Germinal center (tissue), 1 donor: ENCODE measurements at places on chromosomes 4 and X.

- no peak for DNase-seq
These were observed 47.6 kb downstream of the SH3KBP1 start for GRCh38 chrX:19839770-19840254.

DNA sequence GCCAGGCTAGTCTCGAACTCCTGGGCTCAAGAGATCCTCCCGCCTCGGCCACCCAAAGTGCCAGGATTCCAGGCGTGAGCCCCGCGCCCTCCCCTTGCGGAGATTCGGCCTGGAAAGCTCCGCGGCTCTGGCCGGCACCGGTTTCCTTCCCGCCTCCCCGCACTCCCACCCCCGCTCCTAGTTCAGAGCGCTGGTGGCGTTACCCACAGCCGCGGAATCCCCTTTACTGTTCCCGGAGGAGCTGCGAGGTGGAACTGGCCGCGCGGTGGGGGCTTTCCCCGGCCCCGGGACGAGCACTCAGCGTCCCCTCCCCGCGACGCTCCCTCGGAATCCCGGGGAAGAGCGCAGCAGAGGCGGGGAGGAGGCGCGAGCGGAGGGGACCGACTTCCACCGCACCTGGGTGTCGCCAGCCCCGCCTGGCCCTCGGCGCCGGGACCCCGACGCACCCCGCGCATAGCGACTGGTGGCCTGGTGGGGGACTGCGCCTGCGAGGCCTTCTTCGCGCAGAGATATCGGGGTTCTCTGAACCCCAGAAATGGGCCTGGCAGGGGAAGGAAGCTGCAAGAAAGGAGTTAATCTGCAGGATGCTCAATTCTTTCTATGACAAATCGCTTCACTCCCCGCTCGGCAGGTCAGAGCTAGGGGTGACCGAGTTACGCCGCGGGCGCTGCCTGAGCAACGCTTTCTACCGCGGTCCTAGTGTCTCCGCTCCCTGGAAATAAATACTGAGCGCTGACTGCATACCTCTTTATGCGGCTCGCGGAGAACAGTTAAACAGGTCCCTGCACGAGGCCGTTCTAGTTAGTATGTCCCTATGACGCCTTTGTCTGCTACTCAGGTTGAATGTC is 14.6 kb upstream of the SLC25A4 start:
- DNase-seq, result peak; percentile 62

DNA sequence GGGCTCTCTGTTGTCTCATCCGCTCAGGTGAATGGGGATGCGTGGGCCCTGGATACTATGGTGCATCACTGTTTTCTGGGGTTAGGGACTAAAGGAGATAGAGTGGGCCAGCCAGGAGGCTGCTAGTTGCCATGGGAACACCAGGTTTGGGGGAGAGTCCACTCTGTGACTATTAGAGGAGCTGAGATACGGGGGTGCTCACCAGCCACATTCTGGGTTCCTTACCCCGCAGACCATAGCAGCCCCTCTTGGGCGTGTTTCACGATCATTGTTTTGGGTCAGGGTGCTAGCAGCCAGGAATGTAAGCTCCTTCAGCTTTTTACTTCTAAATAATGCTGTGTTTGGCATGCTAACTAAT is 4.6 kb downstream of the EFNB1 start:
- DNase-seq, result no peak

DNA sequence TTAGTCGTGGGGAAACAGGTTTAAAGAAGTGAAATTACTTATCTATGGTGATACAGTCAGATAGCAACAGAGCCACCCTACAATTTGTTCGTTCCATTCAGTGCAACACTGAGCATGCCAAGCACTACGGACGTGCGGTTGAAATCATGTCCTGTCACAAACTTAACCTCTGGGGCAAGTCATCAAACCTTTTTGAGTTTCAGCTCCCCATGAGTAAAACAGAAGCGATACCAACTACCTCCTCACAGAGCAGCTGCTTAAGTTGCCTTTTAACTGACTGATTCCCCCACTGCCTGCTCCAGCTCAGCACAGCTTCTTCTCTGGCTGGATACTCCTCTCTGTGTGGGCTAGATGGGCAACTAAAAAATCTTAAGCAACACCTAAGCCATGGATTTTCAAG is 36.0 kb downstream of the LHFPL1 start:
- DNase-seq, result no peak

DNA sequence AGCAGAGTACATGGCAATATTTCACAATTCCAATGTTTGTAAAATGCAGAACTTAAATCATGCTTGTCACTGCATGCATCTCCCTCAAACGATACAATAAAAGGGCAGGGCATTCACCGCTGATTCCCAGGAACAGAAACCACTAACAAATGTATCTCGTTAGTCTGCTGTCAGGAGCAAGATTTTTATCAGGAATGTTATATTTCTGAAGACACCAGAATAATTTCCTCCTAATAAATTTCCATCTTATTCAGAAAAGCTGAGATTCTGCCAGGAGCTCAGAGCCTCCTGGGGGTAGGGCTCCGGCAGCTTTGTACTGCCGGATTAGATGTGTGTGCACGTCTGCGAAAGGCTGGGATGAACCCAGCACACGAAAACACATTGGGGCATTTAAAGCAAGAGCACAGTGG is 54.0 kb upstream of the LDB2 start:
- DNase-seq, result no peak

DNA sequence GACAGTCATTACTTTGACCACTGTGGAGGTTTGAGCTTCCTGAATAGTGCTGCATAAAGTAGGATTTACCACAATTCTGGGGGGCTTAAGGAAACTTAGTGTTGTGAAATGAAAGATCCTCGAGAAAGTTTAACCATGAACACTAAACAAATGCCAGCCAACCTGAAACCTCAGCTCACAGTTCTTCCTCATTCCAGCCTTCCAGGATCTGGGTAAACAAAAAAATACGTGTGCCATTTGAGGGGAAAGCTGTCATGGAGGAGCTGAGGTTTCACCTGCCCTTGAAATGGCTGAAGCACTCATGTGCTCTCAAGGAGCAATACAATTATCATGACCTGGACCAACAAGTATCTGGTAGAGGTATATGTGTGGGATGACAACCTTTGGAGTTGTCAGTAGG is 142.7 kb downstream of the NPNT start:
- DNase-seq, result no peak

GRCh38 chr4:38867478-38868058 is at the start of gene FAM114A1:
TSS of gene FAM114A1 (plus strand) at chr4:38867806. CDS start at chr4:38878079, 10,273 bp downstream.
- peak; percentile 79 for DNase-seq

DNA sequence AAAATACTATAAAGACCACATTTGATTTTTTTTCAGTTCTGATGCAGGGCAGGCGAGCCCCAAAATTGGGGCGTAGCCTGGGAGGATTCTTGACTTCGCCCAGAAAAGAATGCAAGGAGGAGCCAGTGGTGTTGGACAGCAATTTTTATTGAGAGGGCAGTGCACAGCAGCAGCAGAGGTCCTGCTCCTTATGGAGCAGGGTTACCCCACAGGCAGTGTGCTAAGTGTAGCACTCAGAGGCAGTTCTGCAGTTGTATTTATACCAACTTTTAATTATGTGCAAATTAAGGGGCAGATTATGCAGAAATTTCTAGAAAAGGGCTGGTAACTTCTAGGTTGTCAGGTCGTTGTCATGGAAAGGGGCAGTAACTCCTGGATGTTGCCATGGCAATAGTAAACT is 69.9 kb downstream of the GASK1B start:
- no peak for DNase-seq

DNA sequence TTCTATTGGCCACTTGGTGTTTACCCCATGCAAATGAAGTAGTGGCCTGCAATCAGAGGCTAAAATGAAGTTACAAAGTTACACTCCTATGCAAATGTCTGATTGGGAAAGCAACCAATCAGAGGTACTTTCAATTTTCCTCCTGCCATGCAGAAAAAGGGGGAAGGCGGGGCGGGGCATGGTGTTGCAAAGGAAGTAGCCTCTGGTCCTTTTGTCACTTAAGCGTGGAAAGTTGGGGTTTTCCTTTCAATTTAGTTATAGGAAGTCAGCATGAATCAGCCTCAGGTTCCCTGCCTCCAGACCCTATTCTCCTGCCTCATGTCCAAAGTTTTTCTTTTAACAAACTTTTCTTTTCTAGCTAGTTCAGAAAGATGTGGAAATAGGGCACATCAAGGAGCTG is 69.3 kb downstream of the GPC4 start:
- DNase-seq, result no peak

- DNase-seq, result peak; percentile 18
These were observed 97.7 kb upstream of the ACSL4 start for GRCh38 chrX:109830704-109831206.

- no peak for DNase-seq
These were observed 29.8 kb upstream of the ARHGEF6 start for GRCh38 chrX:136810493-136810892.

DNA sequence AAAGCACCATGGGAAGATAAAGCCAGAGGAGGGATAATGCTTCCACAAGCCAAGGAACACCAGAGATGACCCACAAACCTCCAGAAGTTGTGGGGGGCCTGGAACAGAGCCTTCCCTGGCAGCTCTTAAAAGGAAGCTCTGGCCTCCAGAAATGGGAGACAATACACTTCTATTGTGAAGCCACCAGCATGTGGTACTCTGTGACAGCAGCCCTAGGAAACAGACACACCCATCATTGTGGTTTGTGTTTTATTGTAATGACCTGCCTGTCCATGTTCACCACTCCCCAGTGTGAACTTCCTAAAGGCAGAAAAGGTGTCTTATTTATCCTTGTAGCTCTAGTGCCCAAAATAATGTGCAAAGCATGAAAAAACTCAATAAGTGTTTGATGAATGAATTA is 264.1 kb upstream of the GATB start:
- DNase-seq, result no peak

GRCh38 chr4:99868126-99868596 is 26.1 kb downstream of the LAMTOR3 start:
- no peak for DNase-seq

GRCh38 chrX:46236411-46236810 is 308.8 kb downstream of the ZNF674 start:
- no peak for DNase-seq

DNA sequence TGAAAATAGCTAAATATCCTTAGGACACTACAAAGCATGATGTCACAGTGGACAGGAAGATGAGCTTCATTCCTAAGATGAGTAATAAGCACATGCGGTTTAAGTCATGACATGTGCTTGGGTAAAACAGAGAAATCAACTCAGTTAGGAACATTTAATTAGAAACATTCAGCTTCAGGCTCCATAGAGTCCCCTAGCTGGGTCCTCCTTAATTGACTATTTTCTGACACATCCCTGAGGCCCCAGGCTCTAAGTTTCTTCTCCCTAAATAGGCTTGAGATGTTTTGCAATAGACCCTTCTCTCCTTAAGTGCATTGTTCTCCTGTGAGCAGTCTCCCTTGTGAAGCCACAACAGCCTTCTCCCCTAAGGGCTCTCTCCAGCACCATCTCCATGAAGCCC is 70.4 kb upstream of the ANXA3 start:
- DNase-seq, result no peak

- no peak for DNase-seq
These were observed 3.1 kb downstream of the NKX3-2 start for GRCh38 chr4:13541176-13541604.

GRCh38 chr4:48247142-48247877 is 22.3 kb downstream of the TEC start:
- DNase-seq, result no peak

DNA sequence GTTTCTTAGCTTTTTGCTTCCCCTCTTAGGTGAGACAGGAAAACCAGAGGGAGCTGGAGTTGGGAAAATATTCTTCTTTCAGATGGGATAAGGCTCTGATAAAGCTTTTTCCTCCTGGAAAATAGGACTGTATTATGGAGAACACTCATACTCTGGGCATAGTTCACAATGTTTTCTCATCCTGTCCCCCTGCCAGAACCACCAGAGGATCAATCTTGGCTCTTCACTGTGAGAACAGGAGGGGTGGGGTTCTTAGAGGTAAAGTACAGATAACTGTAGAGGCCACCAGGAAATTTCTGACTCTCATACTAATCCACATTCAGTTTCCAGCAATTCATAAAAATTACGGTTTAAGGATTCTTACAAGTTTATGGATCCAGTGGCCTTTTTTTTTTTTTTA is 661.8 kb upstream of the MAGEB2 start:
- no peak for DNase-seq

DNA sequence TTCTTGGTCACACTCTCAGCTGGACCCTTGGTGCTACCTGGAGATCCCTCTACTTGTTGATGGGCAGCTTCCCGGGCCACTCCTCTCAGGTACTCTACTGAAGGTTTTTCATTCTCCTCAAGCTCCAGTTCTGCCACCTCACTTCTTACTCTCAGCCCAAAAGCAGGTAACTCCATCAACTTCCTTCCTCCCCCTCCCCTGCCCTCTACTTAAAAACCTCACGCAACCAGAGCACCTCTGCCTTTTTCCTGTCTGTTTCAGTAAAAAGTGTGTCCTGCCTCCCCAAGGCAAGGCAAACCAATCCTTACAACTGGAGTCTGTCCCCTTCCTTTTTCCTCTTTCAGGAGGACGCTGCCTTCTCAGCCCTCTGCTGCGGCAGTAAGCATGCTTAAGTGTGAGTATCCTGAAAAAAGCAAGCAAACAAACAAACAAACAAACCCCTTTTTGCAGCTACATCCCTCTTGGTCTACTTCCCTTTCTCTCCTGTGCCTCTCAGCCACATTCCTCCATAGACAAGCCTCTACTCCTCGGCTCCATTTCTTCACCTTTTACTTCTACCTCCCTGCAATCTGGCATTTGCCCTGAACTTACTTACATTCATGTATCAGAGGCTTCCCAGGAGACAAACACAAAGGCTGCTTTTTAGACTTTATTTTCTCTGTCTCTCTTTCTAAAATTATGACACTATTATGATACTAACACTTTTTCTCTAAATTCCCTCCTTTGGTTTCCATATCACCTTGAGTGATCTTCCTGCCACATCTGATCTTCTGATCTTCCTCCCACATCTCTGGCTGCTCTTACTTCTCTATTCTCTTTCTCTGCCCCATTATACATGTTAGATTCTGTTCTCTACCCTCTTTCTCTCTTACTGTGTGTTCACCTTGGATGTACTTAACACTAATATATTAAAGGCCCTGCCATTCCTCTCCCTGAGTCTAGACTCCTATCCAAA is 5.4 kb downstream of the ALPK1 start:
- DNase-seq, result no peak

GRCh38 chrX:12210971-12211370 is 72.7 kb downstream of the FRMPD4 start:
- DNase-seq, result no peak

DNA sequence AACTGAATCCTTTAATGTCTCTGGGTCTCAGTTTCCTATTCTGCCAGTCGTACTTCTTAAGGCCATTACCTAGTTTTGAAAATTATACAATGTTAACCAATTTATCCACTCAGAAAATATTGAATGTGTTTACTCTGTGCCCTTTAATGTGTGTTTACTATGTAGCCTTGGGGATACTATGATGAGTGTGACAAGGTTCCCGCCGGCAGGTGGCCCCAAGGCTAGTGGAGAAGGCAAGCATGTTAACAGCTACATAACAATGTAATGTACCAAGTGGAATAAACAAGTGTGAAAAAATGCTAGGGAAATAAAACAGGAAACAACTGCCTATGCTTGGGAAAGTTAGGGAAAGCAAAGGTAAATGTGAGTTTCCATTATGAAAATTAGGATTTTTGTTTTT is 187.3 kb upstream of the MBNL3 start:
- DNase-seq, result no peak
